ENCODE measurements at places on chromosomes 4 and X.

GRCh38 chrX:129606918-129607317, 47.8 kb downstream of the APLN start:
- DNase-seq = peak; percentile 14

- no peak for DNase-seq
Observed at GRCh38 chrX:39307488-39307887, 506.2 kb downstream of the MID1IP1 start.

- no peak for DNase-seq
Observed at GRCh38 chrX:72408885-72409284, 103.2 kb upstream of the CITED1 start.

DNA sequence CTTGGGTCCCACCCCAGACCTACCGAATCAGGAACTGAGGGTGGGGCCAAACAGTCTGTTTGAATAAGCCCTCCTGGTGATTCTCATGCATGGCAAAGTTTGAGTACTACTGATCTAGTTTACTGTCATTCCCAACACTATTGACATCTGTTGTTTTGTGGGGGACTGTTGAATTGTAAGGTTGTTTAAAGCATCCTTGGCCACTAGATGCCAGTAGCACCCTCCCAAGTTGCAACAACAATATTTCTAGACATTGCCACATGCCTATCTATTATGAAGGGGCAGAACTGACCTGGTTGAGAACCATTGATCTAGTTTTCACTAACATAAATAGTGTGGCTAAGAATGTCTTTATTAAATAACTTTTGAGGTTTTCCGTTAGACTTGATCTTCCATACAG, 15.1 kb downstream of the TAF9B start:
- DNase-seq = no peak

DNA sequence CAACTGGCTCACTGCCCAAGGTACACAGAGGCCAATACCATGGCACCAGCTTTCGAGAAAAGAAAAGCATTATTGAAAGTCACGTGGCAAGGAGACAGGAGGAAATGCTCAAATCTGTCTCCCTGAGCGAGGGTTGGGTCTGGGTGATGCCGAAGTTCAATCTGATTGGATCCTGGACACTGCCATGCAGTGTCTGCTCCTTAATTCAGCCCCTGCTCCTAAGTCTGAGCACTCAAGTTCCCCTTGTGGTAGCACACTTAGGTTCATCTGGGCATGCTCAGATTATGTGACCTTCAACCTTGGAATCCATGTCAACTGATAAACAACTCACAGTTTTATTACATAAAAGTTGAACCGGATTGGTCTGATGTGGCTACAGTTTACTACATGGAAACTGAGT, 512.6 kb upstream of the GALNT7 start:
- no peak for DNase-seq

GRCh38 chrX:19514791-19515614, at the start of gene MAP3K15:
MAP3K15 (minus strand) TSS chrX:19515508; CDS start chrX:19515261, 247 bp downstream.
- no peak for DNase-seq

DNA sequence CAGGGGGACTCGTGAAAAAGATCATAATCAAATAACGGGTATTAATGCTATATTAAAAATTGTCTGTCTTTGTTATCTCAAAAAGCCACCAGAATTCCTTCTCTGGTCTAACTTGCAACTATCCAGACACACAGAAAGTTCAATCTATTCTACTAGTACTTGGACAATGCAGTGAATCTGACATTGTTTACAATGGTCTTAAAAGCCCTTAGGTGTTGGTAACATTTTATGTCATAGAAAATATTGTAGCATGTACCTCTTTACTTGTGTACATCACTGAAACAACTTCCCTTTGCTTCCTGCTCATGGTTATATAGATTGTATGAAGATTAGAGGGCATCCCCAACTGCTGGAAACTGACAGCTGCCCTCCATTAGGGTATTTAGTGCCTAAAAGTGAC, 71.1 kb upstream of the PPP3CA start:
- no peak for DNase-seq

Data from stimulated activated CD8-positive, alpha-beta memory T cell treated with anti-CD3 and anti-CD28 coated beads, Interleukin-2, amount 100 ng/mL, for 1 hour (primary cell).